ENCODE measurements at places on chromosomes 12 and 14.

- DNase-seq = no peak
Observed at GRCh38 chr14:41146391-41146790, 460.3 kb upstream of the LRFN5 start.

GRCh38 chr14:72965249-72965648 is 39.0 kb downstream of the DCAF4 start:
- DNase-seq = no peak

GRCh38 chr12:41293461-41293860 is 105.3 kb downstream of the PDZRN4 start:
- DNase-seq = no peak

DNA sequence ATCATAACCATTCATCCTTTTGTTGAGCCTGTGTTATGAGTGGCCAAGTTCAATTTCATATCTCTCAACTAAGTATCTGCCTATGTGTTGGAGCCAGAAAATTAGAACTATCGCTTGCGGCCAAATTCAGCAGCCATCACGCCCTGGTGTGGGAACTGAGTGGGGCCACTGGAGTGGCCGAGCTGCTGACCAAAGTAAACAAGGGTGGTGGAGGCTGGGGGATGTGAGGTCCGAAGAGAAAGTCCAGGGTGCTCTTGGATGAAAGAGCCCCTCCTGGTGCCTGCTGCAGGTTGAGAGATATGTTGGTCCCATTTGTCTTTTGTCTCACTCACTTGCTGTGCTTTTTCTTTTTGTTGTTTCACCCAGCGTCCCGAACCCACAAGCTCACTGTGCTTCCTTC is 14.9 kb downstream of the ADGRD1 start:
- DNase-seq = no peak

GRCh38 chr14:79597566-79597965 is 613.7 kb downstream of the DIO2 start:
- no peak for DNase-seq

DNA sequence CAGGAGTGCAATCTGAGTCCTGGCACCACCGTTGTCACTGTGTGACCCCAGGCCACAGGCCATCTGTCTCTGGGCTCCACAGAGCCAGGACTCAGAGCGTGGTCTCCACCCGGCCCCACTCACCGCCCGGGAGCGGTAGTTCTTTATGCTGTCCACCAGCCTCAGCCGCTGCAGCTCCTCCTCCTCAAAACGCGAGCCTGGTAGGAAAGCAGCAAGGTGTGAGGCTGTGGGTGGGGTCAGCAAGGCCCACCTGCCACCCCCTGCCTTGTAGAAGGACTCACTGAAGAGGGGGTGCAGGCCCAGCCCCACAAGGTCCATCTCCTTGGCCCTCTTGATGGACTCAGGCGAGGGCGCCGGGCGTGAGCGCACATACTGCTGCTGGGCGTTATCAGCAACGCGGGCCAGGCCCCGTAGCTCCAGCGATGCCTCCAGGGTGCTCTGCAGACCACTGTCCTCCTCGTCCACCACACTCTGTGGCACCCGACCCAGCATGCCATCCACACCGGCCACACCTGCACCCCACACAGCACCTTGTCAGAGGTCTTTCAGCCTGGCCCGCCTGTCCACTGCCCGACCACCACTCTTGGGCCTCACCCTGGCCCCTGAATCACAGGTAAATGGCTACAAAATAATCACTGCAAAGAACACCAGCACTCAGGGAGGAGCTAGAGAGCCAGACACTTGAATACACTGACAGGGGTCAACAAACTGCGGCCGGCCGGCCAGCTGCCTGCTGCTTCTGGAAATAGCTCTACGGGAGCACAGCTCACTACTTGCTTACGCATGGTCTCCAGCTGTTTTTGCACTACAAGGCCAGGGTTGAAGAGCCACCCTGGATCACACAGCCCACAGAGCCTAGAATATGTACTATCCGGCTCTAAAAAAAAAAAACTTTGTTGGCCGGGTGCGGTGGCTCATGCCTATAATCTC is 16.3 kb downstream of the CFAP73 start:
- DNase-seq = no peak

Data from esophagus squamous epithelium (tissue), 5 donors.